ENCODE measurements at places on chromosomes 4 and X. TPM values are rescaled to one million over a fixed set of nuclear protein-coding genes. Genes with fewer than 3 reads are reported as not detected.

Gene GAGE12F
- total RNA-seq, result not detected

Gene RHOXF2B
- not detected for total RNA-seq

Gene FAM53A
- 0.79 TPM for total RNA-seq

- DNase-seq, result no peak
Observed at GRCh38 chr4:109469915-109470314, 36.3 kb downstream of the SEC24B start.

Gene MAGEA11
- not detected for total RNA-seq

- DNase-seq, result peak; percentile 94
Observed at GRCh38 chr4:80309294-80310004, 26.1 kb upstream of the CFAP299 start.

Gene MSANTD1
- total RNA-seq, result 0.26 TPM

GRCh38 chr4:53485658-53486040 is 105.6 kb downstream of the LNX1 start:
- DNase-seq, result no peak

GRCh38 chr4:86959588-86960500 is 25.0 kb downstream of the AFF1 start:
- no peak for DNase-seq

GRCh38 chrX:133911825-133912495 is 73.4 kb downstream of the GPC3 start:
- peak; percentile 4 for DNase-seq

GRCh38 chrX:103309860-103310554 is 783 bp downstream of the BEX2 start:
- no peak for DNase-seq

DNA sequence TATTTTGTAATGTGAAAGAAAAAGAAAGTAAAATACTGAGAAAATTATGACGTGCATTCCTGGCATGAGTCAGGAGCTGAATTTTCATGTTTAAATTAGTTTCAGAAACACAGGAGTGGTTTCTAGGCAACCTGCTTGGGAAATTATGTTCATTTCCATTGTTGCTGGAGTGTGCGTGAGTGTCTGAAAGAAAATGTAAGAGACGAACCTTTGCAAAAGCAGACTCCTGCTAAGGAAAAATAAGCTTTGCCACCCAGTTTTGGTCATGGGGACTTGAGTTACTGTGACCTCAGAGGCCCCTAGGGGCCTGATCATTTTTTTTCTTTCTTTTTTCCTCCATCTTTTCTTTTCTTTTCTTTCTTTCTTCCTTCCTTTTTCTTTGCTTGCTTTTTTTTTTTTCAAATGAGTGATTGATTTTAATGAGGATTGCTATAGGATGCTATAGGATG is 18.8 kb upstream of the CHRNA9 start:
- DNase-seq, result peak; percentile 95

DNA sequence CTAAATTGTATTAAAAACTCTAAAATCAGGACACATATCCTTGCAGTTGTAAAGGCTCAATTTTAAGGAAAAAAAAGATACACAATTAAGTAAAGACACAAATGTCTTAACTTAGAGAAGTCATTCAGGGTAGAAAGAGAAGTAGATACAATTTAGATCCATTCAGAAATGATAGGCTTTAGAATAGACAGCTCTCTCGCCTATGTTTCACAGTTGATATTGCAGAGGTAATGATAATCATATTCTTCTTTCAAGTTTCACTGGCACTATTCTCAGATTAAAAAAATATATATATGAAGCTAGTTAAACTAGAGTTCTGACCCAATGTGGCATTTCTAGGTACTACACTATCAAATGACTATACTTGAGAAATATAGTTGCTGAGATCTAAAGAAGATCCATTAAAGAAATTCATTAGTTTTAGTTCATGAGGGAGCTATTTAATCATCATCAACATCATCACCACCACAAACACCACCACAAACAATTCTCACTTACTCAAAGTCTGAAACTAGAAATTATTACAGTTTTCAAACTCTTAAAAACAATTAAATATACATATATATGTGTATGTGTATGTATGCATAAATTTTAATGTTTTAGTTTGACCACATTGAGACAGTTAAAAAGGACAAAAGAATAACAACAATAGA is 93.1 kb downstream of the ANTXR2 start:
- no peak for DNase-seq

Gene SPANXC
- total RNA-seq, result not detected

DNA sequence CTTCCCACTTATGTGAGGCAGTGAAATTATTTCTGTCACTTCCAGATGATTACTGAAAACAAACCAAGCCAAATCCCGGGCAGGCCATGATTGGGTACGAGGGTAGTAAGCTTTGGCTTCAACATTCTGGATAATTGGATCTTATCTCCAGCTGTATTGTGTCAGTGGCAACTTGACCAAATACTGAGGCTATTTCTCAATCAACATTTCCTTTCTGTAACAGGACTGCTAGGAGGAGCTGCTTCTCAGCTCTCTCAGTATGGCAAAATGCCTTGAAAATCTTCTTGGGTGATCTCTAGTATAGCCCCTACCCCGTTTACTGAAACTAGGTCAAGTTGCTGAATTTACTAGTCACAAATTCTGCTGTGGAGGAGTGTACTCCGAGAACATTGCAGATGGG is 169.3 kb upstream of the FRMPD4 start:
- DNase-seq, result no peak

GRCh38 chr4:18934197-18934596 is 912.6 kb upstream of the LCORL start:
- DNase-seq, result peak; percentile 17

Gene MAOB
- total RNA-seq, result under 0.01 TPM

- DNase-seq, result no peak
Observed at GRCh38 chr4:5992828-5993321, 25.4 kb downstream of the C4orf50 start.

- no peak for DNase-seq
Observed at GRCh38 chr4:159267869-159268285, 165.0 kb downstream of the RAPGEF2 start.

Gene LYAR
- total RNA-seq, result 25.3 TPM

GRCh38 chr4:141686146-141686775 is 49.9 kb downstream of the IL15 start:
- peak; percentile 75 for DNase-seq

DNA sequence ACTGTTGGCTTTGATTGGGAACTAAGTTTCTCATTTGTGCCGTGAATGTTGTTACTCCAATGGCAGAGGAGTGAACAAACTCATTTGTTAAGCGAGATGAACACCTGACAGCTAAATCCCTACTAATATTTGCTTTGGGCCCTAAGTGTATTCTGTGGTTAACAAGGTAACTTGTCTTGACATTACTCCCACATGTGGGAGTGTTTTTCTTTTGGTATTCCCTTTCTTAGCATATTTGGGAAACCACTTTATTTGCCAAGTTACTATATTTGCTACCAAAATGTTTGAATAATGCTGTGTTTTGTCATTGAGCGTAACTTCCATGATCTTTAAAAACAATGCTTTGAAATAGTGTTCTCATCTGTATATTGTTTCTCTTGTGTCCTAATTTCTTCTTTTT is 82.5 kb downstream of the ARHGAP10 start:
- DNase-seq, result peak; percentile 73

DNA sequence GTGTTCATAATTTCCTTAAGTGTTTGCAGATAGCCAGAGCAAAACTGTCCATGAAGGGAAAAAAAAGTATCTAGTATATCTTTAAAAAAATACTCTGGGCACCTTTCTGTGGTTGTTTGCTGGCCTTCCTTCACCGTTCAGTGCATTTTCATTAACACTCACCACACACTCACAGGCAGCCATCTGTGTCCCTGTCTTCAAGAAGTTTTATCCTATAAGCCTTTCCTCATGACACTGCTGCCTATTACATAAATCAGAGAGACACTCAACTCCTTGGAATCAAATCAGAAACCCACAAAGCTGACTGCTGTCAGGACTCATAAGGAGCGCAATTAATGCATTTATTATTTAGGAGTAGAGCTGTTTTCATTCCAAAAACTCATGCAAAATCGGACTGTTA is 1720.2 kb downstream of the PCDH7 start:
- DNase-seq, result no peak

Gene LRAT
- 12.4 TPM for total RNA-seq

DNA sequence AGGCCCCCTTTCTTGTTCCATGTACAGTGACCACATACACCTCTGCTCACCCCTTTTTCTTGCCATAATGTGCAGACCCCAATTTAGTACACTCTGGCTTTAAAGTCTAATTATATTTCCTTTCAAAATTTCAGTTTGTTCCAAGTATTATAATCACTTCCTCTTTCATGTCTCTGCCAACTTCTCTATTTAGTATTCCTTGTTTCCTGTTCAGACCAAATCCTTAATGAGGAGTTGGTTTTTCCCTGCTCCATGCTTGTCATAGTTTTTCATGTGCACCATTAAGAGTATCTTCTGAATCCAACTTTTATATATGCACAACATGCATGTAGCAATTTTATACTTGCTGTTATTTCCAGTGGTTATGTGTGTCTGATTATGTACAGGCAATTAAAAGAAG is 32.3 kb downstream of the USP53 start:
- no peak for DNase-seq

GRCh38 chrX:2693113-2694002 is 2.3 kb downstream of the CD99 start:
- DNase-seq, result no peak

Gene RBMX2
- 27.1 TPM for total RNA-seq

DNA sequence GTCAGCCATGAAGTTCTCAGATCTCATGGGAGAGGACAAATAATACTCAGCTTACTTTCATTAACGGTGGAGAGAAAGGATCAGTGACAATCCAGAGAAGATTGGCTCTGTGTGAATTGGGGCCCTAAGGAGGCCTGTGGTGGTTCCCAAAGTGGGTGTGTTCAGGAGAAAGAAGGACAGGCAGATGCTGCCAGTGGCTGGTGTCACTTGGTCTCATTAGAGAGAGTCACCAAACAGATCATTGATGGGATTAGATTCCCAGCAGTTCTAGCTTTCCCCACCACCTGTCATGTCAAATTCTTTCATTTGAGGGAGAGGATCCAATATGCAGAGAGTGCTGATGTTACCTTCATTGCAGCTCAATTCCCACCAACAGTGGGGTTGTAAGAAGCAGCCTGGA is 8.0 kb downstream of the SMPX start:
- no peak for DNase-seq

GRCh38 chr4:41204400-41204978 is 9.9 kb downstream of the APBB2 start:
- peak; percentile 29 for DNase-seq

GRCh38 chr4:67581913-67582312 is 23.4 kb downstream of the STAP1 start:
- no peak for DNase-seq

Gene MAGEE1
- 0.53 TPM for total RNA-seq

- no peak for DNase-seq
Observed at GRCh38 chrX:105109936-105110335, 110.6 kb downstream of the TEX13A start.

- DNase-seq, result no peak
Observed at GRCh38 chr4:6031846-6032245, 13.6 kb upstream of the C4orf50 start.

Gene CT45A7
- total RNA-seq, result not detected

Gene MAGEA2
- not detected for total RNA-seq

DNA sequence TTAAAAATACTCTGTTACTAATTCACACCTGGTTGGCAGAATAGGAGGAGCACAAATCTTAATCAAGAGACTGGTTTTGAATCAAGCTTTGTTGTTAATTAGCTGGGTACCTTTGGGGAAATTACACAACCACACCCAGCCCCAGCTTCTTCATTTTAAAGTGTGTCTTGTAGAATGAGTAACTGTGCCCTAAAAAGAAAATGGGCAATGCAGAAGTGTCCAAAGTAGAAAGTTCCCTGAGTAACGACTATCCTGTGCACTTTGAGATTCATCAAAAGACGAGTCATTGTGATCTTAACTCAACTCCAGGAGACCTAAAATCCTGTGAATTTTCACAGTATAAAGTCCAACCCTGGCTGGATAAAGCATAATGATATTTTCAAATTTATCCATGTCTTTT is 792.3 kb upstream of the HS3ST1 start:
- DNase-seq, result no peak

DNA sequence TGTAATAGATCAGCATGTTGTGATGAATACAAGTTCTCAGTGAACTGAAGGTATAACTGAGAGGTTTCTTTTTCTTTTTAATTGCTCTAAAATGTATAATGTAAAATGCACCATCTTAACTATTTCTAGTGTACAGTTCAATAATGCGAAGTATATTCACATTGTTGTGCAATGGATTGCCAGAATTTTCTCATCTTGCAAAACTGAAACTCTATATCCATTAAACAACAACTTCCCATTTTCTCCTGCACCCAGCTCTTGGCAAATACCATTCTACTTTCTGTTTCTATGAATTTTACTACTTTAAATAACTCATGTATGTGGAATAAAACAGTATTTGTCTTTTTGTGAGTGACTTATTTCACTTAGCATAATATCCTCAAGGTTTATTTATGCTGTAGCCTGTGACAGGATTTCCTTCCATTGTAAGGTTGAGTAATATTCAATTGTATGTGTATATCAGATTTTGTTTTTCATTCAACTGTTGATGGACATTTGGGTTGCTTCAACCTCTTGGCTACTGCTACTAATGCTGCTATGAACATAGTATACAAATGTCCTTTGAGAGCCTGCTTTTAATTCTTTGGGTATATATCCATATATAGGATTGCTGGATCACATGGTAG is 53.5 kb upstream of the NPFFR2 start:
- no peak for DNase-seq

Gene KCNIP4
- total RNA-seq, result 1.4 TPM

Gene XK
- total RNA-seq, result 0.26 TPM

Gene MAGEA1
- total RNA-seq, result not detected

Gene CDKL2
- 0.90 TPM for total RNA-seq

GRCh38 chr4:122832732-122833131 is 6.1 kb downstream of the FGF2 start:
- DNase-seq, result no peak

GRCh38 chr4:89563431-89563830 is 255.8 kb upstream of the GPRIN3 start:
- peak; percentile 61 for DNase-seq

Gene LRP2BP
- 0.53 TPM for total RNA-seq

DNA sequence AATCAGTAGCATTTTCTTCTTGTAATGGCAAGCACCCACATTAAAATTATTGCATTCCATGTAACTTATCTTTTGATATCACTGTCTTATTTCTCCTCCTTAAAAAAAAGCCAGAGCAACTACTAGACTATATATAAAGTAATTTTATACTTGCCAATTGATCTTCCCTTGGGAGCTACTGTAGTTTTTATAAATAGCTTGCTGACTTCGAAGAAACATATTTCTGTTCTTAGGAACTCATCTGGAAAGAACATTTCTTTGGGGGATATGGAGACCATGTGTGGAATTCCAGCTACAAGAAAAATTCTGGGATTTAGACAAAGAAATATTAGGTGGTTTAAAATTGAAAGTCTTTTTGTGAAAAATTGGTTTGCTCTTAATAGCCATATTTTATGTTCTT is 94.9 kb downstream of the BMPR1B start:
- no peak for DNase-seq

- peak; percentile 27 for DNase-seq
Observed at GRCh38 chrX:11465648-11466411, 172.6 kb downstream of the AMELX start.

GRCh38 chrX:134982748-134983147 is 8.0 kb upstream of the SMIM10 start:
- DNase-seq, result no peak

GRCh38 chrX:125436855-125437254 is 117.2 kb downstream of the TEX13C start:
- DNase-seq, result peak; percentile 3

GRCh38 chr4:185945252-185945651 is 123.7 kb upstream of the TLR3 start:
- no peak for DNase-seq

Gene REPS2
- 0.38 TPM for total RNA-seq

Gene DCAF4L1
- 0.26 TPM for total RNA-seq

Gene NPY5R
- total RNA-seq, result not detected

Gene OPHN1
- 3.2 TPM for total RNA-seq

Measured in bronchial epithelial cell (primary cell).